Cerebellar cortex (tissue), 1 donor: ENCODE measurements at places on chromosomes 2 and 18.

- DNase-seq: peak; percentile 72
These were observed 557.9 kb downstream of the DCC start for GRCh38 chr18:52897611-52898484.

GRCh38 chr2:19607931-19608771 lies 249.7 kb upstream of the OSR1 start:
- DNase-seq: no peak

GRCh38 chr2:235433860-235434259 lies 60.0 kb upstream of the AGAP1 start:
- DNase-seq: peak; percentile 93

DNA sequence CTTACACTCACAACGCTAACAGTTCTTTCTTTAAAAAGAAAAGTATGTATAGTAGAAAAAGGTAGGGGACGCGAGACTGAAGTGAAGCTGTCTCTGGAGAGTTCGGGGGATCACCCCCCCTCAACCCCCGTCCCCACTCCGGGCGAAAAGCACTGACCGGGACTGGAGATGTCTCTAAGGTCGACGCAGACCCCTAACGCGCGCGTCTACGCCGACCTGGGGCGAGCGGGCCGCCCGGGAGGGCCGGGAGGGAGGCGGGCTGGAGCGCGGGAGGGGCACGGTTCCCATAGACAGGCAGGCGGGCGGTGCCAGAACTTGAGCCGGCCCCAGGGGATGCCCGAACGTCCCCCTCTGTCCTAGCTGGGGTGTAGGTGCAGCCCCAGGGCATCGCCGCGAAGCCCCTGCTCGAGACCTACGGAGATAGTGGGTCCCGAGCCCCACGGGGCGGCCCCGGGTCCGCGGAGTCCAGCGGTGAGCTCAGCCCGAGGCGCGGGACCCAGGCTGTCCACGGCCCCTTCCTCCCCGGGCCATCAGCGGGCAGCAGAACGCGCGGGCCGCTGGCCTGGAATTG lies 82.2 kb downstream of the CHRNA1 start:
- DNase-seq: no peak

DNA sequence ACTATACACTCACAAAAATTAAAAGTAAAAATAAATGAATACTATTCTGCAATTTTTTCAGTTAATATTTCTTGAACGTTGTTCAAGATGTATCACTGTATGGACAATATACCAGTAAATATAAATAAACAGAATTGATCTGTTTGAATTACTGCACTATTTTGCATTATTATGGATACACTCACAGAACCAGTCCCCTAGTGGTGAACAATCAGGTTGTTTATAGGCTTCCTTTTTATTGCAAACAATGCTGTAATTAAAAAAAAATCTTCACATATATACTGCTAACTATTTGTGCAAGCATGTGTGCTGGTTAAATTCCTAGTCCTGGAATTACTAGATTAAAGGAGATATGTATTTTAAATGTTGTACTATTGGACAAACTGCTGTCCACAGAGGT lies 306.0 kb downstream of the FBXO15 start:
- no peak for DNase-seq

GRCh38 chr2:160299540-160299939 lies 99.5 kb upstream of the ITGB6 start:
- no peak for DNase-seq

GRCh38 chr2:235616885-235617284 lies 123.0 kb downstream of the AGAP1 start:
- DNase-seq: no peak

DNA sequence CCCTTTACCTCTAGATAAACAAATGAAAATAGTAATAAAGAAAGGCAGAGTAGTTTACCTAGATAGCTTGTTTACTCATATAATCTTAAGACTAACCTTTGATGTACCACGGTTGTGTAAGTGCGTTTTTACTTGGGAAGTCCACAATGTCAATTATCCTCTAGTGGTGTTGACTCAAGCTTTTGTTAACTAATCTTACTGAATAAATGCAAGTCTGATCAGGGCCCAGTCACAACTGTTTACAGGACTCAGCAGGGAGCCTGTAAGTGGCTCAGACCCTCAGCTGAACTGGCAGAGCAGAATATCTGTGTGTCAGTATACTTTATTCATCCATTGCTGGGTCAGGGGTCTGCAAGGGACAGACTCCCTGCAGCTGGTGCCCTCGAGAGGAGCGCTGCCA lies 98.1 kb upstream of the ACAA2 start:
- DNase-seq: no peak

- DNase-seq: no peak
These were observed 124.7 kb downstream of the ZFP36L2 start for GRCh38 chr2:43101751-43102150.

- DNase-seq: no peak
These were observed 64.0 kb downstream of the LPIN1 start for GRCh38 chr2:11810237-11810977.

- peak; percentile 84 for DNase-seq
These were observed 99.1 kb downstream of the SH3BP4 start for GRCh38 chr2:235050980-235051351.

GRCh38 chr2:95287806-95288205 lies 9.3 kb upstream of the KCNIP3 start:
- no peak for DNase-seq

DNA sequence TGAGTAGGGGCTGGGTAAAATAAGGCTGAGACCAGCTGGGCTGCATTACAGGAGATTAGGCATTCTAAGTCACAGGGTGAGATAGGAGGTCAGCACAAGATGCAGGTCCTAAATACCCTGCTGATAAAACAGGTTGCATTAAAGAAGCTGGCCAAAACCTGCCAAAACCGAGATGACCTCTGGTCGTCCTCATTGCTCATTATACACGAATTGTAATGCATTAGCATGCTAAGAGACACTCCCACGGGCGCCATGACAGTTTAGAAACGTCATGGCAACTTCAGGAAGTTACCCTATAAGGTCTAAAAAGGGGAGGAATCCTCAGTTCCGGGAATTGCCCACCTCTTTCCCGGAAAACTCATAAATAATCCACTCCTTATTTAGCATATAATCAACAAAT lies 132.2 kb downstream of the ARL4C start:
- DNase-seq: no peak

- peak; percentile 70 for DNase-seq
These were observed 3.7 kb upstream of the ADI1 start for GRCh38 chr2:3522961-3523421.

DNA sequence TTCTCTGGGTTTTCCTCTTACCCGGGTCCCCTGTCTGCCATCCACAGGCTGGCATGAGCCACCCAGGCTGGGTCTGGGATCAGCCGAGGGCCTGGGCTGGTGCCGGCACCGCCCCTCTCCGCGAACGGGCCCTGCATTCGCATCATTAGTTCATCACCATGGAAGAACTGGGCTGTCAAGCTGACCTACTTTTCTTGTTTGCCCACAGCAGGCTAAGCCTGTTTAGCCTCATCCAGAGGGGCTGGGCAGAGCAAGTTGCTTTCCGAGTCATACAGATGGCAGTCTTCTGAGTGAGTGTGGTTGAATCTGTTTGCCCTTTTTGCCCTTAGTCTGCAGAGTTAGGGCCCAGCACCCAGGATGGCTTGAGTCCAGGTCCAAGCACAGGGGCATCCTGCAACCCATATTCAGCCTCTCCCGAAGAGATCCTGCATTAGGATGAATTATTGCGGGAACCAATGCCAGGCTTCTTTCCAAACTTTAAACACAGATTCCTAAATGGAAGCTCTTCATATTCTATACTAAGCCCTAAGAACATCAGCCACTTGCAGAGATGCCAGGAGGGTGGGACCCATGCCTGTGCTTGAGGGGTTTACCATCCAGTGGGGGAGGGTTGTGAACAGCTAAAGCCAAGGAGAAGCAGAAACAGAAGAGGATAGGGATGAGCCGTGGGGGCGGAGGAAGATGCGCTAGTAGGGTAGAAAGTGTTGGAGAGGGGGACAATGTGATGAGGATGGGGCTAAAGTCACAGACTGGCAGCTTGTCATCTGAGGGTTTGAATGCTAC lies 68.0 kb downstream of the NPAS2 start:
- peak; percentile 25 for DNase-seq

- DNase-seq: no peak
These were observed 107.9 kb upstream of the IL1R2 start for GRCh38 chr2:101883860-101884259.

GRCh38 chr2:78910376-78910775 lies 115.1 kb upstream of the REG3G start:
- DNase-seq: no peak

DNA sequence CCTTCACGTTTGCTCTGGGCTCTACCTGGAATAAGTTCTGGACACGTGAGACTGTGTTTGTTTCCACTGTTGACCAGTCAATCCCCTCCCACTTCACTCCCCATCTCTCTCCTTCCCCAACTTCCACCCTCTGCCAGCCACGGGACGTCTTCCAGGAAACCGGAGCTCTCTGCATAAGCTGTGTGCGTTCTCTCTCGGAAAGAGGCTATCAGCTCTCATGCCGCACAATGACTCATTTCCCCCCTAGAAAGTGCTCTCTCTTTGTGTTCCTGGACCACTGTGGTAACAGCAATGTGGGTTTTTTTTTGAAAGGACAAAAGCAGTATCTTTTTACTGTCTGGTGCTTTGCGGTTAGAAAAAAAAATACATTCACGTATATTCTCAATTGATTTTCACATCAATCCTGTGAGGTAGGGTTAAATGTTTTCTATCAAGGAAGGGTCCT lies 10.2 kb downstream of the PROKR1 start:
- no peak for DNase-seq

- no peak for DNase-seq
These were observed 3.0 kb downstream of the MOGS start for GRCh38 chr2:74462054-74462785.

DNA sequence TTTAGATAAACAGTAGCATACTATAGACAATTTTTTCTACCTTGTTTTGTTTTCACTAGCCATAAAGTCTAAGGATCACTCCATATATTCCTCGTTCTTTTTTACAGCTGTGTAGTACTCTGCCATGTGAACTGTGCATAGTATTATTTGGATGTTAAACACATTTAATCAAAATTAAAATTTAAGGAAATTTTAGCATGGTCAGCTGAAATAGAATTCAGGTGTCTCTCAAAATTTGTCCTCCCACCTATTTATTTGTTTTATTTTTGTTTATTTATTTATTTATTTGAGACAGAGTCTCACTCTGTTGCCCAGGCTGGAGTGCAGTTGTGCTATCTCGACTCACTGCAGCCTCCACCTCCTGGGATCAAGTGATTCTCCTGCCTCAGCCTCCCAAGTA lies 46.4 kb upstream of the AAK1 start:
- DNase-seq: no peak
